ENCODE measurements at places on chromosomes 4 and X. TPM values are rescaled to one million over a fixed set of nuclear protein-coding genes. Genes with fewer than 3 reads are reported as not detected.

MTTP gene
- 2.6 TPM for polyA plus RNA-seq

- H3K4me3 ChIP-seq: no peak overlapping the region
- no peak overlapping the region for H3K27ac ChIP-seq
- H3K36me3 ChIP-seq: peaks cover 16% of the 10 kb centered on the region
- H3K4me1 ChIP-seq: no peaks in the 10 kb centered on the region
These were observed 16.4 kb downstream of the DDX3X start for GRCh38 chrX:41350150-41350975.

GRCh38 chrX:143017272-143017671, 8.5 kb upstream of the SPANXN4 start:
- no peaks in the 10 kb centered on the region for H3K4me1 ChIP-seq
- no peak for DNase-seq
- H3K36me3 ChIP-seq: no peaks in the 10 kb centered on the region
- H3K27ac ChIP-seq: no peak overlapping the region

PRR32 gene
- 1.8 TPM for polyA plus RNA-seq

DNA sequence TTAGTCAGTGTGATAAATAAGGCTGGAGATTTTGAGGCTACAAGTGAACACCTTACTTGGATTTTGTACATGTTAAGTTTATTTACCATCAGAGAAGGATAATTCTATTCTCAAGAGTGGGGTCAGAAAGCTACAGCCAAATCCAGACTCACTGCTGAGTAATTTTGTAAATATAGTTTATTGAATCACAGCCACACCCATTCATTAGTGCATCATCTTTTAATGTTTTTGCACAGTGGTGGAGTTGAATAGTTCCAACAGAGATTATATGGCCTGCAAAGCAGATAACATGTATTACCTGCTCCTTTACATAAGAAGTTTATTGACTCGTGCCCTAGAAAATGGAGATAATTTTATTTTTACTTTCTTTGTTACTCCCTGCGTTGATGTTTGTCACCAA, 60.4 kb downstream of the PCDH18 start:
- no peaks in the 10 kb centered on the region for H3K4me1 ChIP-seq
- no peaks in the 10 kb centered on the region for H3K36me3 ChIP-seq
- no peak overlapping the region for H3K4me3 ChIP-seq
- no peaks in the 10 kb centered on the region for H3K27me3 ChIP-seq

SHROOM2 gene
- 45.6 TPM for polyA plus RNA-seq

RAI2 gene
- polyA plus RNA-seq: 12.3 TPM

GRCh38 chr4:24801136-24801855, 5.9 kb downstream of the SOD3 start:
- no peak for DNase-seq
- H3K4me3 ChIP-seq: no peak overlapping the region
- H3K4me1 ChIP-seq: peaks cover 8% of the 10 kb centered on the region
- peaks cover 38% of the 10 kb centered on the region for H3K27me3 ChIP-seq
- H3K36me3 ChIP-seq: no peaks in the 10 kb centered on the region

DNA sequence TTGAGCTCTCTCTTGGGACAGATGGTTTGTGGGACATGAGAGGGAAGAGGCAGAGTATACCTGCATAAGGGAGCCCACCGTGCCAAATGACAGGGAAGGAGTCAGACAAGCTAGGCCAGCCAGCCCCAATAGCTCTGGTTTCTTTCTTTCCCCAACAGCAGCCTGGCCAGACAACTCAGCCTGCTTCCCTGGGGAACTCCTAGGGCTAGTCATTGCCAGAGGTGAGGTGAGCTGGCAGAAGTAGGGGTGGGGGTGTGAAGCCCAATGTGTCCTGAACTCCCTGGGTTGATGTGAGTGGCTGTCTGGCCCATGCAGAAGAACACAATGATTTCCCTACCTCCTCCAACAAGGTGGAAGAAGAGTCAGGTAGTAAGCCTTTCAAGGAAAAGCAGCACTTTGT, 135.5 kb downstream of the AMMECR1 start:
- no peaks in the 10 kb centered on the region for H3K36me3 ChIP-seq
- no peak overlapping the region for H3K4me3 ChIP-seq

FOXP3 gene
- polyA plus RNA-seq: 1.2 TPM

GLRA2 gene
- polyA plus RNA-seq: 49.6 TPM

WDR44 gene
- polyA plus RNA-seq: 15.8 TPM

DNA sequence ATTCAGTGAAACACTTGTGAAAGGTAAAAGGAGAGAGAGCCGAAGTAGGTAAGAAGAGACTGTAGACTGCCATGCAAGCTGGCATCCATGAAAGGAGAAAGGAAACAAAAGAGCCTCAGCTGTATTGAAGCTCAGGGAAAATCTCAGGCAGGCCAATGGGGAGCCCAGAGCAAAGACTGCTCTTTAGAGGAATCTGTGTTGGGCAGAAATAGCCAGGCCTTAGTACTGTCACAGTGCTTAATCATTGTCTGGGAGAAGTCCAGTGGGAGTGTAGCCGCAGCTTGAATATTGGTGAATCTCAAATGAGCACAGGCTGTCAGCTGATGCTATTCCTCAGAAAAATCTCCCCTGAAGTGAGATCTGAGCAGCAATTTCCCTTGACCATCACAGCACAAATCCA, 27.6 kb downstream of the CYLC1 start:
- no peaks in the 10 kb centered on the region for H3K36me3 ChIP-seq
- peaks cover 3% of the 10 kb centered on the region for H3K27me3 ChIP-seq
- no peaks in the 10 kb centered on the region for H3K4me1 ChIP-seq
- H3K27ac ChIP-seq: no peak overlapping the region
- no peak overlapping the region for H3K4me3 ChIP-seq
- DNase-seq: peak; percentile 0

DNA sequence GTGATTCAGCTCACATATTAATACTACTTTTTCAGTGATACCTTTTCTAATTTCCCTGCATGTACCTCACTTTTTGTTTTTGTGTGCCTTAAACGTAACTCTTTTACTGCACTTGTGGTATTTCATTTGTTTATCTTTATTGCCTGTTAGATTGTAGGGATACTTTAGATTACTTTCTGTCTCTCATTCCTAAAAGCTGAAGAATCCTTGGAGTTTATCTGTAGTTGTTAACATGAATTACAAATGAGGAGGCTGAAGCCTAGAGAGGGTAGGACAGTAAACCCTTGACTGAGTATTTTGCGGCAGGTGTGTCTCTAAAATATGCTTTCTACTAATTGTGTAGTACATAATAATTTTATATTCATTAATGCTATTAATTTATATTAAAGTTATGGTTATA, 34.9 kb downstream of the BMP2K start:
- no peaks in the 10 kb centered on the region for H3K27me3 ChIP-seq
- H3K27ac ChIP-seq: no peak overlapping the region
- no peaks in the 10 kb centered on the region for H3K36me3 ChIP-seq
- no peak for DNase-seq
- no peaks in the 10 kb centered on the region for H3K4me1 ChIP-seq

DNA sequence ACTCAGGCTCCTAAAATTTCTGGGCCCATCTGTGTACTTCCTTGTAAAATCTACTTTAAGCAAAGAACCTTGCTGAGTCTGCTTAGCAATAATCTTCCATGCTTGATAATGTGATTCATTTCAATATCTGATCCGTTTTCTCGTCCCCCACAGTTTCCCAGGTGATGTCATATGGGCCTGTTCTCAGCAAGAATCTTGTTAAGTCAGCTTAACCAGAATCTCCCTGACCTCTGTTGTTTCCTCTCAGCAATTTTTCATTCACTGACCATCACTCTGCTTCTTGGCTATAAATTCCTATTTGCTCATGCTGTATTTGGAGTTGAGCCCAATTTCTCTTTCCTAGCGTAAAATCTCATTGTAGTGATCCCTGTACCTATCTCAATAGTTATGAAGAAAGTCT, 13.9 kb downstream of the CSN2 start:
- H3K4me1 ChIP-seq: no peaks in the 10 kb centered on the region
- DNase-seq: no peak
- no peak overlapping the region for H3K27ac ChIP-seq

TMEM187 gene
- 8.9 TPM for polyA plus RNA-seq

DNA sequence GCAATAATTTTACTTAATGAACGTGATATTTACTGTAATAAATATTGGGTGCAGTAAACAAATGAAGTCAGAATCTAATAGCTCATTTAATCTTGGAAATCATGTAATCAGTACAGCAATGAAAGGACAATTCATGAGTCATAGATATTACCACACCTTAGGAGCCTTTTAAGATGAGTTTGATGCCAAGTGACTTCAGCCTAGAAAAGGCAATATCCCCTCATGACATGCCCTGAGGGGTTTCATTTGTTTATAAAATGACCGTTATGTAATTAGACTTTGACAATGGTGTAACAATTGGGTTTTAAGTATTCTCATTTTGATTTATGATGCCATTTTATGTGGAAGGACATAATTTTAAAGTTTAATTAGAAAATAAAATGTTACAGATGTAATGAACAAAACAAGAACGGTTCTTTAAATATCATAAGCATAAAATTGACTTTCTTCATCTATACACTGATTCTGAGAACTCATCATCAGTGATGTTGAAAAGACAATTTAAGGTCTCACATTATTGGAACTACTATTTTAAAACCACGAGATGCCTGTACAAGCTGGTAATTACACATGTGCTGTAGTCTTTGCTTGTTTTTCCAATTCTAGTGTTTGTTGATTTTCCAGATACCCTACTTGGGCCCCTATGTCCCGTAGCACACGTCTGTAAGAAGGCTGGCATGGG, 5.0 kb downstream of the FGF2 start:
- DNase-seq: no peak
- H3K4me3 ChIP-seq: no peak overlapping the region
- H3K36me3 ChIP-seq: no peaks in the 10 kb centered on the region
- no peak overlapping the region for H3K27ac ChIP-seq
- peaks cover 4% of the 10 kb centered on the region for H3K4me1 ChIP-seq

NPNT gene
- polyA plus RNA-seq: 9.6 TPM

DNA sequence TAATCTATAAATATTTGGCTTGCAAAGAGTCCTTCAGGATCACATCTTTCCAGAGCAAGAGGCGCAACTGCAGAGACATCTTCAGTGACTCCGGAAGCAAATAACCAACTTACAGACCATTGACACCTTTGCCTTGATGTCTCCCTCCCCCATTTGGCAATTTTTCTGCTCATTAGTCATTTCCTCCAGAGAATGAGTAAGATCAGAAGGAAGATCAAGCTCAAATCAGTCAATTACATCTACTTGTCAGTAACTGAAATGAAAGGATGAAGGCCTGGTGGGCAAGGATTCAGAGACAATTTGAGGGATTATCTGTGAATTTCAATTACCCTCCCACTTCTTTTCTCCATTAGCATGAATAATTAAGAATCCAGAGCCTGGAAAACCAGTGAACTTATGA, 665.6 kb upstream of the CPEB2 start:
- no peaks in the 10 kb centered on the region for H3K27me3 ChIP-seq
- DNase-seq: no peak
- no peak overlapping the region for H3K4me3 ChIP-seq
- no peaks in the 10 kb centered on the region for H3K4me1 ChIP-seq
- no peak overlapping the region for H3K27ac ChIP-seq

PDGFC gene
- polyA plus RNA-seq: 16.6 TPM

DNA sequence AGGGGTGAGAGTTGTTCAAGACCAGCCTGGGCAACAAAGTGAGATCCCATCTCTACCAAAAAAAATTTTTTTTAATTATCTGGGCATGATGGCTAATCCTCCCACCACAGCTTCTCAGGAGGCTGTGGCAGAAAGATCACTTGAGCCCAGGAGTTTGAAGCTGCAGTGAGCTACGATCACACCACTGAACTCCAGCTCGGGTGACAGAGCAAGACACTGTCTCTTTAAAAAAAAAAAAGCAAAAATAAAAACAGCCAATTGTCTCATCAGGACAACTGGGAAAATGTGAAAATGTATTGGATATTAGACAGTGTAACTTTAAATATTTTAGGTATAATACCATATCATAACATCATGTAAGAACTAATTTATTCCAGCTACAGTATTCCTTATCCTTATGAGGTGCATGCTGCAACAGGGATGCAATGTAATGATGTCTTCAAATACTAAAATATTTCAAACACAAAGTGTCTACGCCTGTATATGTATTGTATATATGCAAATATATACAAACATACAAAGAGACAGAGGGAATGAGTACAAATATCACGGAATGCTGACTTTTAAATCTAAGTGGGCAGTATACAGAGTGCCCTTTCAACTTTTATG, 17.2 kb downstream of the FAM13A start:
- H3K27ac ChIP-seq: no peak overlapping the region
- H3K36me3 ChIP-seq: no peaks in the 10 kb centered on the region
- no peaks in the 10 kb centered on the region for H3K4me1 ChIP-seq
- H3K27me3 ChIP-seq: no peaks in the 10 kb centered on the region

RAB33A gene
- polyA plus RNA-seq: 52.5 TPM

GRCh38 chrX:1661048-1661921, 46.4 kb downstream of the ASMT start:
- peaks cover 10% of the 10 kb centered on the region for H3K4me1 ChIP-seq
- H3K27me3 ChIP-seq: no peaks in the 10 kb centered on the region
- no peak for DNase-seq
- no peak overlapping the region for H3K4me3 ChIP-seq
- no peak overlapping the region for H3K27ac ChIP-seq

DNA sequence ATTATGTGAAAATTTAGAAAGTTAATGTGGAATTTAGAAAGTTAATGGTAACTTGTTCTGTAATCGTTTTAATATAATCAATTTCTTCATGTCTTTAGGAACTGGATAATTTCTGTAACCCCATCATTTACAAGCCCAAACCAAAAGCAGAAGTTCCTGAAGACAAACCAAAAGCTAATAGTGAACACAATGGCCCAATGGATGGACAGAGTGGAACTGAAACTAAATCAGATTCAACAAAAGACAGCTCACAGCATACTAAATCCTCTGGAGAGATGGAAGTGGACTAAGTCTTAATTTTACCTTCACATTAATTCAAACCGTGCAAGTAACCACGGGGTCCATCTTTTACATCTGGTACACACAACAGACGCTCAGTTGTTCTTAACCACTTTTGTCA, 48.1 kb upstream of the PLK4 start:
- no peak for DNase-seq
- no peaks in the 10 kb centered on the region for H3K27me3 ChIP-seq
- no peak overlapping the region for H3K4me3 ChIP-seq
- no peak overlapping the region for H3K27ac ChIP-seq

SPANXN4 gene
- not detected for polyA plus RNA-seq

DNA sequence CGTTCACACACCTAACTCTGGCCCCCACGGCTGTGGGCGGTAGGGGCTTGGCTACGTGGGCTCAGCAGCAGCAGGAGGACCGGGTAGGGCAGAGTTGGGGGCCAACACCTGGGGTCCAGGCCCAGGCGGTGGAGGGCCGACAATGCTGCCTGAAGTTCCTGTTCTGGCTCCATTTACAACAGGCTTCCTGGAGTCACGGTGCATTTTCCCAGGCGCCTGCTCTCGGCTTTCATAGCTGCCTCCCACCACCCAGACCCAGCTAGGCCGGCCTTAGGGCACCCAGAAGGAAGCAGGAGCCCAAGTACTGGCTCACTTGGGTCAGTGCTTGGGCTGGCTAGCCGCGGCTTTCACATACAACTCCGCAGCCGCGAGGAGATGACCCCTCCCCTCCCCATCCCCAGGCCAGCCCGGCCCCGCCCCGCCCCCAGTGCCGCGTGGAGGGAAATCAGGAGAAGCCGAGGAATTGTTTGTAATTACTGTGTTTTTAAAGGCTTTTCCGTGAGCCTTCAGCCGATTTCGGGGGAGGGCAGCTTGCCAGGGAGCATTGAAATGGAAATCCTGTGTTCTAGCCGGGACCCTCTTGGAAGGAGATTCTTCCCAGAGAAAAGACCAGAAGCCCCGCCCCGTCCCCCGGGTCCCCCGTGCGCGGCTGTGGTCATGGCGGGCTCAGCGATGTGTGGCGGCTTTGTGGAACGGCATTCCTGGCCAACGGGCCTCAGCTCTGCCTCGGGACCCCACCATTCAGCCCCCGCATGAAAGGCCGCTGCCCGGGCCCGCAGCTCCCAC, 28.5 kb downstream of the PJA1 start:
- H3K4me3 ChIP-seq: no peak overlapping the region
- peak overlapping the region; percentile 85 for H3K27ac ChIP-seq
- DNase-seq: peak; percentile 82

GRCh38 chr4:151922306-151922705, 161.5 kb upstream of the GATB start:
- no peaks in the 10 kb centered on the region for H3K36me3 ChIP-seq
- no peak overlapping the region for H3K27ac ChIP-seq

SMARCA1 gene
- polyA plus RNA-seq: 62.4 TPM

NXF2B gene
- 1.2 TPM for polyA plus RNA-seq

Data from spinal cord (tissue), 10 donors.